ENCODE measurements at places on chromosomes 7 and 10.

DNA sequence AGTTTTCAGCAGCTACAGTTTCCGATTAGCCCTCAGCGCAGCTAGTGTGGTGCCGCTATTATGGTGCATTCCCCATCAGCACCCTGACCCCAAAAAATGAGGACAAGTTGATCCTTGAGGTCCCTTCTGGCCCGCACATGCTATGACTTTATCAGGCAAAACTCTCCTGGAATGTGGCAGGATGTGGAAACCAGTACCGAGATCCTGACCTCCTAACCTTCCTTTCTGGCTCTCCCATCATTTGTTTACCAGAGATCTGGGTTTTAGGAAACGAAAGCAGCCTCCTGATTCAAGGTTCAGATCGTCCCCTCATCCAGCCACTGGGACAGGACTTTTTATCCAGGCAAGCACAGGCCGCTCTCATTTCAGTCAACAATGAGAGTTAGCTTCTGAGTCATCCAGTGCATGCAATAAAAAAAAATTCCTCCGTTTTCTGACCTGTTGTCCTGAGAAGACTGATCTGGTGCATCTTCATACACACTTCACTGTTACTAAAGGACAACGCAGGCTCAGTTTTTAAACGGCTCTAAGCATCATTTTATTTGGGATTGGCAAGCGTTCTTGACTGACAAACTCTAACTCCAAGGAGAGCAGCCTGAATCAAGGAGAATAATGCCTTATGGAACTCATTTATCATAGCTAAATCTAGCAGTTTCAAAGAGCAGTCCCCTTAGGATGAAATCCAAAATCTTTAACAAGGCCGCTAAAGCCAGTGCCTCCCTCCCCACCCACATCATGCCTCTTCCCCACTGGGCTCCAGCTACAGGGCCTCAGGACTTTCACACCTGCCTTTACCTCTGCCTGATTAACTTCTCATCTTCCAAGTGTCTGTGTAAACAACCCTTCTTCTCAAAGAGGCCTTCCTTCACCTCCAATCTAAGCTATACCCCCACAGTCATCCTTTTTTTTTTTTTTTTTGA lies 17.1 kb downstream of the PDLIM1 start:
- DNase-seq, result no peak

GRCh38 chr7:157013101-157013500 lies 2.6 kb upstream of the MNX1 start:
- no peak for DNase-seq

GRCh38 chr7:43039346-43039745 lies 73.1 kb upstream of the HECW1 start:
- DNase-seq, result no peak

- no peak for DNase-seq
These were observed 70.6 kb downstream of the LHPP start for GRCh38 chr10:124532106-124532641.

DNA sequence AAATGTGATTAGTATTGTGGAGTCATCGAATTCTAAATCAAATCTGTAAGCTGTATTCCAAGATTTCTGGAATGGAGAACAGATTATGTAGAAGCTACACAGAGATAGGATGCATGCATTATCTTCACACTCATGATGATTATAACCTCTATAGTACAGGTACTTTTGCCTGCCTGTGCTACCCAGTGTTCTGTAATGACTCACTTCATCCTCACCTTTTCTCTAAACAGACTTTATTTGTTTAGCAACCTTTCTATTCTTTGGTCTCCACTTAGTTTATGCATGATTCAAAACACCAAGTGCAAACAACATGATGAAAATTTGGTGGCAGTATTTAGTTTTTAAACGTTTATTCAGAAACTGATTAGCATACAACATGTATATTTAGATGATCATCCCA lies 68.4 kb upstream of the PRPS1L1 start:
- DNase-seq, result no peak

DNA sequence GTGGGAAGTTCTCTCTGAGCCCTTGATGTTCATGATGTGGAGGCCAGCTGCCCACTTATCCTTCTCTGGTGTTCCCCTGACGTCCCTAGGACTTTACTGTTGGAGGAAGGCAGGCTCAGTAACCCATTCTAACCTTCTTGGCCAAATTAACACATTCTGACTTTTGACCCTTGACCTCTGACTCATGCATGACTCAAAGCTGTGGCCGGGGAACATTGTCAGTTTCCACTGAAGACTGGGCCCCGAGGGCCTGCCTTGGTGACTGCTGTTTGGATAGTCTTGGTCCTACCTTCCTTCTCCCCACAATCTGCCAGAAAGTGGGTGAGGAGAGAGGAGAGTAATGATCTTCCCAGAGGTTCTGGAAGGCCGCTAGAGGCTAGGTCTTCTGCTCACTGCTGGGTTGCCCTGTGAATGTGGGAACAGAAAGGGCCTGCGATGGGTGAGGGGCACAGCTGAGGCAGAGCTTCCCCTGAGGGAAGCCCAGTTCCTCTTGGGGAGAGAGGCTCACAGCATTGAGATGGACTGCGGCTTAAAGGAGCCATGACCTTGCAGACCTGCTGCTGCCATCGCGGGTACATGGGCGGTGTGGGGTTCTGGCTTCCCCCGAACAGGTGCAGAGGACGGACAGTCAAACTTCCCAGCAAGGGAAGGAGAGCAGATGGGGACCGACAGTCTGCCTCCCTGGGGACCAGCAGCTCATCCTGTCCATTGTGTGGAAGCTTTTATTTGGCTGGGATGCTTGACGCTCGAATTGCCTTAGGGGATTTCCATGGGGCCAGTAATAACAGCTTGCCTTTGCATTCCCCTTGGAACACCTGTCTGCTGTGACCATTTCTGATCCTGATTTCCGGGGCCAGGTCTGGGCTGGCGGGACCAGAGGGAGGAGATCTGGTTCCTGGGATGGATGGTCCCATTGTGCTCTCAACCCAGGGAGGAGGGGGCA lies 43.8 kb downstream of the ADAMTS14 start:
- no peak for DNase-seq

Data from CD4-positive, alpha-beta T cell treated with Interleukin-10 for 1 hour (primary cell).